Fibroblast of skin of right biceps (primary cell): ENCODE measurements at places on chromosomes 5 and 9.

DNA sequence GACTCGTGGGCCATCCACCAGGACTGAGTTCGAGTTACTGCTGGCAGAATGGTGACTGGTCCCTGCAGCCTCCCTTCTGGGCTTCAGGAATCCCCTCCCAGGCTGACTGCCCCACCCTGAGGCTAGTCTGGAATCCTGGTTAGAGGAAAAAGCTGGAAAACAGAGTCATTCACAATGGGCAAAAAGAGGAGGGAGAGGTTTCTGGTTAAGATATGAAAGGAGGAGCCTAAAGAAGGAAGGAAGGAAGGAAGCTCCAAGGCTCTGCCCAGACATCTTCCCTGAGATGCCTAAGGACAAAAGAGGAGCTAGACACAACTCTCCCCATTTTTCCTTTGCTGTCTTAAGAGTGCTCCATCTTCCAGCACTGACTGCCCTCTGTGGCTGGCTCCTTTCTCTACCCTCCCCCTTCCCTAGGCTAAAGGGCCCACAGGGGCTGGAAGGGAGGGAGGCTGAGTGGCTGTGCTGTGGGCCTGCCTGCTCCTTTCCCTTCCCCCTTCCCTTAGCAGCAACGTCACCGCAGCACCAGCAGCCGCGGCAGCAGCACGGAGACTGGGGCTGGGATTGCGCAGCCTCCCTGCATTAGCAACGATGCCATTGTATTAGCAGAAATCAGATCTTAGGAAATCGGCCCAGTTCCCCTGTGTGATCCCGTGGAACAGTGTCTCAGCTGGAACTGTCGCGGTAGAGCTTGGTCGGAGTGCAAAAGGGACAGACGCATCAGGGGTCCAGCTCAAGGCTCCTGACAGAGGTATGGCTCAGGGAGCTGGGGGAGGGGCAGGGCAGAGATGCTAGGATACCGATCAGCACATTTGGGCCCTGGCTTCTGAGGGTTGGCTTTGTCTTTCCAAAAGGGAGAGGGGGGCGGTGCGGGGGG lies 48.7 kb downstream of the RUSC2 start:
- peak; percentile 91 for DNase-seq

GRCh38 chr5:15993334-15993733 lies 186.3 kb downstream of the MARCHF11 start:
- DNase-seq = peak; percentile 72

DNA sequence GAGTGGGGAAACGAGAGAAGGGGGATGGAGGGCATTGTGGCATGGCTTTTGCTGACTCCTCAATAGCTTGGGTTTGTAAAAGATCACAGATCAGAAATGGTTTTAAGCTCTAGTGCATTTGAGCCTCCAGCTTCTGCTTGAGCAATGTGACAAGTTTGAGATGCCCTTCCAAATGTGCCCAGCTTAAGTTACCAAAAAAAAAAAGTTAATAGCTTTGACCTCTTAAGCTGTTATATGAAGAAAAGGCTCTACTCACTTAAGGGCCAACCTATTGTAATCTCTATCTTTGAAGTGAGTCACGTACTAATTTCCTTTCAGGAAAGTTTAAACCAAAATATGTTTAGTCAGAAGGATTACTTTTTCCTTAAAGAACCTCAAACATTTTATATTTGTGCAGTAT lies 428.8 kb upstream of the ACTBL2 start:
- DNase-seq = no peak

DNA sequence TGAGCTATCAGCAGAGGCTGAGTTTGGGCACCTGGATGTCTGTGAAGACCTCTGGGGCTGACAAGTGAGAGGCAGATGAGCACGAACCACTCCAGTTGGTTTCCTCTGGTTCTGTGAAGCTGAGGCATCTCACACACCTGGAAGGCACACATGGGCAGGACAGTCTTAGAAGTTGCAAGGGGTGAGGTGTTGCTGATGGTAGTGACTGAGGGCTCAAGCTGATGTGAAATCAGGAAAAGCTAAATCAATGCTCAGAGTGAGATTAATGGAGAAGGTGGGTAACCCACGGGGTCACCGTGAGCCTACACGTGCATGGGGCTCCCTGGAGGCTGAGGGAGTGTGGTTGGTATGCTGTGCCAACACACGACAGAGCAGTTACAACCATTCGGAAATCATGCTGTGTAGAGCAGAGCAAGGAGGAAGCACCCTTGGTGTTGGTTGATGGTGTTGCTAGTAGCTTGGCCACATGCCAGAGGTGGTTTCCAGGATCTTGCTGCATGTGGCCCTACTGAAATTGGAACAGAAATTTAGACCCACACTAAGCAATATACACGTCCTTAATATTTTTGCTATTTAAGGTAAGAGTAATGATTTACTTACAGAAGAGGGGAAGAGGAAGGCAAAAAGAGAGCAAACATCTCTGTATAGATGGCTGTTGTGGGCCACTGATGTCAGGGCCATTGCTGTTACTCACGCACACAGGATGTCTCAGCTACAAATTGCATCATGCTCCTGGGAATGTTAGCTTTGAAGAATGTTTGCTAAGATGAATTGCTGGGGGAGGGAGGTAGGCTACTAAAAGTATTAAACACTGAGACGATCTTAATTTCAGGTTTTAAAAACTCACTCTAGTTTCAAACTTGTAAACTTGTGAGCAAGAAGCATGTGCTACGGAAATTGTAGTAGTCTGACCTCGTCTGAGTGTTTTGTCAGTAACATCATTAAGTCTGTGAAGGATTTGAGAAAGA lies 170.5 kb downstream of the ARHGEF28 start:
- DNase-seq = peak; percentile 96

- DNase-seq = peak; percentile 50
Measured at GRCh38 chr5:14331386-14331781, 188.2 kb downstream of the TRIO start.
